ENCODE measurements at places on chromosomes 3 and 15.

DNA sequence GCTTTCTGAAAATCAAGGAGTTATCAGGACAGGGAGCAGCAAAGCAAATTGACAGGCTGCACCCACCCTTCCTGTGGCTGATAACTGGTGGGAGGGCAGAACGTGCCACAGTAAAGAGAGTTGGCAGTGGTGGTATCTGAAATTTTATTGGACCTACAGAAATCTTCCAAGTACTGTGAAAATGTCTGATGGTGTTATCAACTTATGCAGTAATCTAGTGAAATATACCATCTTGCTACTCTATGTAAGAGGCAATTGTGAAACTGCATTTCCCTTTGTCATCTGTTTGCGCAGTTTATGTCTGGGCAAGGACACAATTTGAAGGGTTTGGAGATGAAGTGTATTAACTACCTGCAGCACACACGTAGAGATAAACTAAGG, 1.5 kb downstream of the PLCL2 start:
- peak; percentile 25 for DNase-seq

- DNase-seq = peak; percentile 71
Observed at GRCh38 chr3:134325061-134325705, 49.1 kb downstream of the AMOTL2 start.

DNA sequence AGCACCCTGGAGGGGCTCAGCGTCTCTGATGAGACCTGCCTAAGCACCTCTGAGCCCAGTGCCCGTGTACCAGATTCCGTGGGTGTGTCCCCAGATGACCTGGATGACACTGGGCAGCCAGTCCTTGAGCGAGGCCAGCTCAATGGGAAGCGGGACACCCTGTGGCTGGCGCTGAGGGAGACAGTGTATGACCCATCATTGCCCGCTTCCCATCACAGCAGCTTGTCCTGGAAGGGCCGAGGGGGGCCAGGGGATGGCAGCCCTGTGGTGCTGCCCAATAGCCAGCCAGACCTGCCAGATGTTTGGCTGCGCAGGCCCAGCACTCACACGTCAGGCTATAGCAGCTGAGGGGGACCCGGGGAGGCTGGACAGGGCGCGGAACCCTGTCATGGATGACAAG, 12.0 kb downstream of the DISP2 start:
- no peak for DNase-seq

DNA sequence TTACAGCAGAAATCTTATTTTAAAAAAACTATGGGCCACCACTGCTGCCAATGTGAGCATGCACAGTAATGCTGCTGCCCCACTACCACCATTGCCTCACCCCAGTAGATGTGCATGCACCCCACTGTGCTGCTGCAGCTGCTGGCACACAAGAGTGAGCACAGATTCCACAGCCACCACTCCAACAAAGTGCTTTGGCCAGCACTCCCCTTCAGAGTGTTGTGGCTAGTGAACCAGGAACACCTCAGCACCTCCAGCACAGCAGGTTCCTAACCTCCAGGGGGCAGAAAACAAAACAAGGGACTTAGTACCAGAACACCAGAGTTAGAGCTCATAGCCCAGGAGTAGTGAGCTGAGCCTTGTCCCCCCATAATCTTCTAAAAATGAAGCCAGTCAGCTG, 629.6 kb downstream of the PYDC2 start:
- peak; percentile 70 for DNase-seq

- DNase-seq = peak; percentile 86
Observed at GRCh38 chr3:108946292-108947285, 7.1 kb downstream of the GUCA1C start.

DNA sequence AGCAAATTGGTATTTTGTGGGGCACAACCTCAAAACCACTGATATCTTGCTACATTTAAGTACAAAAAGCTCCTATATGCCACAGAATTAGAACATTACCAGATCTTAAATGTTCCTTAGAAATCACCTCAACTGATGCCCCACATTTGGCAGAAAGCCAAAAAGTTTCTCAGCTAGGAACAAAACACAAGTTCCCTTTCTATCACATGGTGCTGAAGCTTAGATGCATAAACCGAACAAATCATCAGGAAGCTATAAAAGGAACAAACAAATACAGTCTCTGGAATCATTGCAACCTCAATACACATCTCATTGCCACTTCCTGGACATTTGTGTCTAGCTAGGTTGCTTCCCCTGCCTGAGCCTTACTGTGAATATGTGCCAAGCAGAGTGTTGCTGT, 492.6 kb downstream of the LPP start:
- peak; percentile 69 for DNase-seq

DNA sequence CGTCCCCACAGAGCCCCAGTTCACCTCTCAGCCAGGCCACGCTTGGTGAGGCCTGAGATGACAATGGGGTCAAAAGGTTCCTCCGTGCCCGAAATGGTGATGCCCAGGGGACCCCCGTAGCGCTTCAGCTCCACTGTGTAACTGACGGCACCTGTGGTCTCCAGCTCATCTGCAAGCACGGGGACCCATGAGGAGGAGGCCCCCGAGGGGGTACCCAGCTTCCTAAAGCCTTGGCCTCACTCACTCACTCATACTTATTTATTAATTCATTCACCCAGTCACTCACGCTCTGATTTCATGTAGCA, 30.4 kb downstream of the GRIP2 start:
- DNase-seq = no peak

DNA sequence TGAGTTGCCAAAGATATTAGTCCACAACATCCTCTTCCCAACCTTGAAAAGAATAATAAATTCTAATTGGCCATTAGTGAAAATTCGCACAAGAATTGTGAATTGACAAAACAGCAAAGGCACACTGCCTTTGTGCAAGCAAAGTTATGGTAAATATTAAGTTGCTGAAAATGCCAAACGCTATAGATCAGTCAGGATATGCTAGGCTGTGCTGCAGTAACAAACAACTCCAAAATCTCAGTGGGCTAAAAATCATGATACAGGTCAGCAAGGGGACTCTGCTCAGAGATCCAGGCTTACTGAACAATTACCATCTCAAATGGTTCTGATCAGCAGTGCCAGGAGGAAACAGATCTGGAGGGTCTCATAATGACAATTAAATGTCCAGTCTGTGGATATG, 238.0 kb upstream of the IGF1R start:
- no peak for DNase-seq

DNA sequence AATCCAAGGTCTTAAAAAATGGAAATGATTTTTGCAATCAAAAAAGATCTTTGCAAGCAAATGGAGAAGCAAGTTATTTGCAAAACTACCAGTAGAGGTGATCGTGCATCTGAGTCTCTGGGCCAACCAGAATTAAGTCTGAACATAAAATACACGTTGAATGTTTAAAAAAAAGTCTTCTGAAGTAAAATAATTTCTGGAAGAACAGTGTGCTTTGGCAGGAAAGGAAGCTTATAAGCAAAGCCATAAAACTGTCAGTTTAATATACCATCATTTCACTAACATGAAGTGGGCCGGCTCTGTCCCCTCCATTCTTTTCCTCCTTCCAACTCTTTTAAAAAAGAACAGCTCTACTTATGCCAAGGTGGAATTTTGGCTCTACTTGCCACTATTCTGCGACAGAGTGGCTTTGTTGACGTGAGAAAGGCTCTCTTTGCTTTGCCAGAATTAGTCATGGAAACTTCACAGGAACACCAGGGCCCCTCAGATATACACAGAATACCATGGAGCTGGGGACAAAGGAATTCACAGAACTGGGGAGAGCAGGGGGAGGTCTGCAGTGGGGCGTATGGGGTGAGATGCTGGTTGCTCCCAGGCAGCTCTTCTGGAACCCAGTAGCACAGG, 29.8 kb downstream of the FSTL1 start:
- no peak for DNase-seq

DNA sequence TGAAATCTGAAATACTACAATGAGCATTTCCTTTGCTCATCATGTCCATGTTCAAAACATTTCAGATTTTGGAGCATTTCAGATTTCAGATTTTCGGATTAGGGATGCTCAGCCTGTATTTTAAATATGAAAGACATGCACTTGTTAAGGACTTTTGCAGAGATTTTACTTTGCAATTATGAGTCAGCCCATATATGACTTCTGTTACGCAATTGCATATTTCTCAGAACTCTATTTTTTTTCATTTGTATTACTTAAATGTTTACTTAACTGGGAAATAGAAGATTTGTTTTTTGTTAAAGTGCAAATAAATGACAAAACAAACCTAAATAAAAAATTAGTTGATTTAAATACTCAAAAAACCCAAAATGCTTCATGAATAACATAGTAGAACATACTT, 376.2 kb downstream of the ZBTB20 start:
- DNase-seq = no peak

GRCh38 chr3:50635066-50635465, 18.1 kb downstream of the MAPKAPK3 start:
- no peak for DNase-seq

DNA sequence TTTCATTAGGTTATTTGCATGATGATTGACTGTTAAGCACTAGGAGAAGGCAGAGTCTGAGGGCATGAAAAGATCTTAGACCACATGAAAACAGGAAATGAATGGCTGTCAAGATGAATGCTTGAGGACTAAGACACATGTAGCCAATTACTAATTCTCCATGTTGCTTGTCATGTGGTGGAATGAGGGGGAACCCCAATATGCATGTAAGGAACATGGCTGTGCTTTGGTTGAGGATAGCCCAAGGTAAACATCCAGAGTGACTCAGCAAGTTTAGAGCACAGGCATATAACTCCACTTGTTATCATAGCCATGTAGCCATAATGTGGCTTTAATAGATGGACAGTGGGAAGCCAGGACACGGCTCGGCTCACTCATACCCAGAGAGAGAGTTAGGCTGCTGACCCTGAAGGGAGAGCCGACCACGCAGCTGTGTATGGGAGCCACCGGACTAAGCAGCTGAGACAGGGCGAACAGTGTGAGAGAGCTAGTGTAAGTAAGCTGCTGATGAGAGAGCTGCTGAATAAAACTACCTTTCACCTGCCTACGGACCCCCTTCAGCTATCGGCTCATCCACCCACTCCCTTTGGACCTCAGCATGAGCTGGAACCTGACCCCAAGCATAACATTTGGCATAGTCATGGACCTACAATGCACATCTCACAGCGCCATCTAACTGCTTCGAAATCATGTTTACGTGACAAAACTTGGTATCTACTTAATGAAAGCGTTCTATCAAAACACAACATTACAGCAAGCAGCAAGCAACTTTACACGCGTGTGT, 37.6 kb downstream of the ANO10 start:
- peak; percentile 6 for DNase-seq

GRCh38 chr3:45480871-45481270, 92.5 kb downstream of the LARS2 start:
- DNase-seq = no peak

- no peak for DNase-seq
Observed at GRCh38 chr3:87975716-87976115, 83.1 kb downstream of the CGGBP1 start.

- no peak for DNase-seq
Observed at GRCh38 chr15:91879158-91879557, 25.6 kb downstream of the SLCO3A1 start.

GRCh38 chr3:43206632-43207031, 79.7 kb upstream of the SNRK start:
- DNase-seq = no peak

DNA sequence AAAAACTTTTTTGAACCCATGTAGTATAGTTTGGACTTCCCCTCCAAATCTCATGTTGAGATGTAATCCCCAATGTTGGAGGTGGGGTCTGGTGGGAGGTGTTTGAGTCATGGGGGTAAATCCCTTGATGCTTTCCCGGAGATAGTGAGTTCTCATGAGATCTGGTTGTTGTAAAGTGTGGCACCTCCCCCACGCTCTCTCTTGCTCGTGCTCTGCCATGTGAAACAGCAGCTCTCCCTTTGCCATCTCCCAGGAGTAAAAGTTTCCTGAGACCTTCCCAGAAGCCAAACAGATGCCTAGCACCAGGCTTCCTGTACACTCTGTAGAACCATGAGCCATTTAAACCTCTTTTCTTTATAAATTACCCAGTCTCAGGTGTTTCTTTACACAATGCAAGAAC, 16.0 kb upstream of the RNU6-1 start:
- peak; percentile 68 for DNase-seq

- peak; percentile 96 for DNase-seq
Observed at GRCh38 chr3:170346481-170347392, 10.8 kb upstream of the SKIL start.

- DNase-seq = peak; percentile 42
Observed at GRCh38 chr3:189582179-189582578, 49.0 kb upstream of the TP63 start.

- no peak for DNase-seq
Observed at GRCh38 chr15:79615754-79616153, 183.6 kb downstream of the MINAR1 start.

DNA sequence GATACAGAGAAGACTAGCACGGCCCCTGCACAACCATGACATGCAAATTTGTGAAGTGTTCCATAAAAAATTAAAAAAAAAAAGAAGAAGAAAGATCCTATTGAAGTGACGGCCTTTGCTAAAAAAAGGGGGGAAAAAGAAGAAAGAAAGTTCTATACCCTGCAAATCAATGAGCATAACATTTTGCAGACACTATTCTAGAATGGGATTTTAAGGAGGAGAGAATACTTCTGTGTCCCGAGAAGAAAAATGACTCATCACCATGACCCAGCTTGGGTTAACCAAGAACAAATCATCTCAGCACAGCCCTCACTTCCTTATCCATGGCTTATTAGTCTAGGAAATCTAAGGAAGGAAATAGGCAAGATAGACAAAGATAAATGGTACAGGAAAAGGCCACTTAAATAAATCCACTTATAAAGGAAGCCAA, 7.4 kb upstream of the SH3BP5 start:
- peak; percentile 82 for DNase-seq

DNA sequence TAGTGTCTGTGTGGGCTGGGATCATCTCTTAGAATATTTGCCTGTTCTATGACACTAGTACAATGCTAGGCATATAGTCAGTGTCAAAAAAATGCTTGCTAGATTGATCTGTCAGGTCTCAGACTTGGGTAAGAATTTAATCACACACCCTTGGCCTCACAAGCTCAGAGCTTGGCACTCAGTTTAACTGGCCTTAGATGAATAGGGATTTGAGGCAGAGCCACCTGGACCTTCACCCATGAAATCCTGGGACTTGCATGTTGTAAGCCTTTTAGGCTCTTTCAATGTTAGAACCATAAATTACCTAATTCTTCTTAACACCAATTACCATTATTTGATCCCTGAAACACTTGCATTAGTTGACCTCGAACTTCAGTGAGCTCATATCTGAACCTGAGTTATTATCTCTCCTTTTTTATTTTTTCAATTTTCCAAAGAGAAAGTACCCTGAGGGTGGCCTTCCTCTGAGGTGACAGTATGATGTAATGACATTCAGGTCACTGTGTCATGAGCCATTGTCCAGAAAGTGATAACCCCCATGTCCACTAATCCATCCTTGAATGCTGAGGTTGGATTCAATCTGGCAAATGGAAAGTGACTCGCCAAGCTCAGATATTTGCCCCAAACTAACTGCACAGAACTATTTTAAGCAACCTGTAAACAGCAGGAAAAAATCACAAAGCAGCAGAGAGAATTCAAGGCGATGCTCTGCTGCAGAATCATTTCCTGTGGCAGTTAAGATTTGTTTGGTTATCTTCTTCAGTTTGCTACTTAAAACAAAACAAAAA, 615.2 kb upstream of the NR2F2 start:
- no peak for DNase-seq
